ENCODE measurements at places on chromosomes 12 and 14.

- DNase-seq = no peak
Observed at GRCh38 chr12:109709401-109709991, 4.1 kb upstream of the FAM222A start.

- DNase-seq = no peak
Observed at GRCh38 chr12:91852634-91853033, 293.0 kb downstream of the BTG1 start.

- no peak for DNase-seq
Observed at GRCh38 chr14:83478741-83479140, 1945.1 kb upstream of the SEL1L start.

DNA sequence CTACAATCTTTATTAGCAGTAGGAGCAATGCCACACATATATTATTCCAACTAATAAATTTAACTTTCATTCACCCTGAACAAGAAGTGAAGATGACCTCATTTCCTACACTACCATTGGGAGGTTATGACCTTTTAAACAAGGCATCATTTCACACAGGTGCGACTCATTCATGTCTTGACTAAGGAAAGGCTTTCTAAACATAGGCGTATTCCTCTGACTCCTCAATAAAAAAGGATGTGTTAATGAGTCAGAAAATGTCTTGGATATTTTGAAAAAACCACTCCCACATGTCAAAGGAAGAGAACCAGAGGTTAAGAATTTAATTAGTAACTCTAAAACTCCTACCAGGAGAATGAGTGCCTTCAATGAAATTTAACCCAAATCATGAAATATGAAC lies 115.2 kb downstream of the PRICKLE1 start:
- no peak for DNase-seq

- no peak for DNase-seq
Observed at GRCh38 chr12:12616512-12617310, 5.0 kb downstream of the CREBL2 start.

- no peak for DNase-seq
Observed at GRCh38 chr12:22700106-22700505, 75.1 kb downstream of the ETNK1 start.

DNA sequence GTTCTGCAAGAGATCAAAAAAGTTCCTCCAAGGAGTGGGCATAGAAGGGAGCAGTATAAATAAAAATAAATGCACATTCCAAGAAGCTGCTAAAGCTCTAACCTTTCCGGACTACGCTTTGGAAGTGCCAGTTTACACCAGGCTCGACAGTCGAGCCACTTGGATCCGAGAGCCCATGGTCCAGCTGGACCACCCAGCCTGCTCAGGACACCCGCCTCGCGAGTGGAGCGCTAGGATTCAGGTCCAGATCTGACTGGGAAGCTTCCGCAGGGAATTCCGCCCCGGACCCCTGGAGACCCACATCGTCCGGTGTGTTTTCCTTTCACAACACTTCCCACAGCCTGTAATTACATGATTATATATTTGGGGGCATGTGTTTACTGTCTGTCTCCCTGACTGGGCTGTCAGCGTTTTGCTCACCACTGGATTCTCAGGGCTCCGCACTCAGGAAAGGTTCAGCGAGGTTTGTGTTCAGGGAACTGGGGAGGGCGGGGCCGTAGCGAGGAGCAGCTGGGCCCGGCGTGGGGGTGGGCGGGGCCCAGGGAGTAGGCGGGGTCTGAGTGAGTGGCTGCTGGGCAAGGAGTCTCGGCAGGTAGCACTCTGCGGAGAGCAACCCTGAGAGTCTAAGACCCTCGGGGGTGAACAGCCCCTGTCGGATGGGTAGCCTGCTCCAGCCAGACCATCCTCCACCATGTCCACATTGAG lies 52.3 kb upstream of the TMEM263 start:
- DNase-seq = peak; percentile 73

DNA sequence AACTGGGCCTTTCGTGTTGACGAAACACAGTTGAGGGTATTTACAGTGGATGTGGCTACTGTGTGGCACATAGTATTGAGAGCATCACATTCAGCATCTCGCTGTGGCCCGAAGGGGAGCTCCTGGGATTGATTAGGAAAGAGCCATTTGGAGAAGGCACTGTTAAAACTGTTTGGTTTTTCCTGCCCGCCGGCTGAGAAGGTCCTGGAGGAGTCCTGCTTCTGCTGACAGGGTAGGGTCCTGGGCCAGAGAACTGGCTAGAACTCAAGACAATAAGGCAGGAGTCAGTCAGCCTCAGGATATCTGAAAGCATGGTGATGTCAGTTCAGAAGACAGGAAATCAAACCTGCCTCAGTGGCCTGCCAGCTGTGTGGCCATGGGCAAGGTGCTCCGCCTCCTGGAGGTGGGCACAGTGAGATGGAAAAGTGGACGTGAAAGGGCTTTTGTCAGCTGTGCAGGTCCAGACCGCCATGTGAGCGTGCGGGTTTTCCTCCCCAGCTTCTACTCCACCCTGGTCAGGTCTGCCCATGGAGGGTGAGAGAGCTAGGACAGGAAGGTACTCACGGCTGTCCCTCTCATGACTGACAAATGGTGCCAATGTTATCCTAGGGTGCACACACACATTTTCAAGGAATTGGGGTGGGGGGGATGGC lies 92.3 kb downstream of the NTF3 start:
- DNase-seq = peak; percentile 4

GRCh38 chr12:89236748-89237383 lies 115.4 kb downstream of the DUSP6 start:
- DNase-seq = no peak

- DNase-seq = peak; percentile 59
Observed at GRCh38 chr12:71415336-71416231, 24.0 kb upstream of the LGR5 start.

- no peak for DNase-seq
Observed at GRCh38 chr14:99815696-99816095, 22.5 kb downstream of the EML1 start.

DNA sequence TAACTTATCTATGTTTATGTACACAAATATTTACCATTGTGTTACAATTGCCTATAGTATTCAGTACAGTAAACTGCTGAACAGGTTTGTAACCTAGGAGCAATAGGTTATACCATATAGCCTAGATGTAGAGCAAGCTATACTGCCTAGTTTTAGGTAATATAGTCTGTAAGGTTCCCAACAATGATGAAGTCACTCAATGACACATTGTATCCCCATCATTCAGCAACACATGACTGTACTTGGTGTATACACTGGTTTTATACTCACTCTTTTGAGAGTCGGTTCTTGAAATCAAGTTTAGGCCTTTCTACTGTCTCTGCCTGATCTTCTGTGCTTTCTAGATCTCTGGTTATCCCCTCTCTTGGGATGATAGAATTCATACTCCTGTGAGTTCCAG lies 5.5 kb downstream of the RNASE1 start:
- DNase-seq = no peak

GRCh38 chr12:40969796-40970195 lies 218.3 kb upstream of the PDZRN4 start:
- no peak for DNase-seq

- DNase-seq = no peak
Observed at GRCh38 chr14:61455351-61455750, 134.0 kb downstream of the PRKCH start.

DNA sequence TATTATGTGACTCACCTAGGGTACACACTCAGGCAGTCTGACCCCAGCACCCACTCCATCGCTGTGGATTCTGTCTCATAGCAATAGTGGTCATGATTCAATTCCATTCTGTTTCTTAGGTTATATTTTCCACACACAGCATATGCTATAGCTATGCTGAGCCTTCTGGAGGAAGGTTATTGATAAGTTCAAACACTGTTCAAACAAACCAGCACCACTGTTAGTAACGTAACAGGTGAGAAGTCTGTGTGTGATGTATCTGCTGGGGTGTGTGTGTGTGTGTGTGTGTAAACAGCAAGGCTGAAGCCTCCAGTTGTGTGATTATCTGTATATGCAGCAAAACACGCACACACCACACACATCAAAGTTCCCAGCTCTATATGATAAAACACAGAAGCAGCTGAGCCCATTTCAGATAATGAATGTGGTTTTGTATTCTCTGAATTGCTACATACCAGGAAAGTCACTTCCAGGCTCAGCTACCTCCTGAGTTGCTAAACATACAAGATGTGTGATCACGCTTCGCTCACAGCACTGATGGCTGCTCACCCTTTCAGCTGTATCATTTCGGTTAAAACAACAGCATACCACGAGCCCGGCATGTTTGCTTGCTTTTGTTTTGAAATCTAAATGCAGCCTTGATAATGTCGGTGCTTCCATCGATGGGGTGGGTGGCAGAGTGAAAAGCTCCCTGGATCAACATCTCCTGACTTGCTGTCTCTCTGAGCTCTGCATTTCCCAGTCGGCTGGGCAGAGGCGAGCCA lies 6.8 kb upstream of the SYNE3 start:
- DNase-seq = peak; percentile 63

DNA sequence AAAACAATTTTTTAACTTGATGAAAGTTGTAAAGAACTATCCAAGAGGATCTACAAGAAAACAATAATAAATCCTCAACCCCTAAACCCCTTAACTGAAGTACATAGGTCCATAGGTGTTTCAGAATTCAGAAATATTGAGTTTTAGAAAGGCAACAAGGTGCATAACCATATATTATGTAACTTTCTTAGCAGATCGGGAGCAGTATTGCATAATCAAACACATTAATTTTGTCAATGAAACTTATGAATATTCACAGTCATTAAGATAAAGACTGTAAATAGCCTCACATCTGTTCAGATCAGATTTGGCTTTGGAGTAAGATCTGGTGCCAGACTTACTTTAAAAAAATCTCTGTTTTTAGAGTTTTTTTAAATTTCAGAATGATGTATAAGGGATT lies 647.1 kb upstream of the FLRT2 start:
- DNase-seq = no peak

GRCh38 chr12:44677724-44678123 lies 198.4 kb downstream of the NELL2 start:
- no peak for DNase-seq

DNA sequence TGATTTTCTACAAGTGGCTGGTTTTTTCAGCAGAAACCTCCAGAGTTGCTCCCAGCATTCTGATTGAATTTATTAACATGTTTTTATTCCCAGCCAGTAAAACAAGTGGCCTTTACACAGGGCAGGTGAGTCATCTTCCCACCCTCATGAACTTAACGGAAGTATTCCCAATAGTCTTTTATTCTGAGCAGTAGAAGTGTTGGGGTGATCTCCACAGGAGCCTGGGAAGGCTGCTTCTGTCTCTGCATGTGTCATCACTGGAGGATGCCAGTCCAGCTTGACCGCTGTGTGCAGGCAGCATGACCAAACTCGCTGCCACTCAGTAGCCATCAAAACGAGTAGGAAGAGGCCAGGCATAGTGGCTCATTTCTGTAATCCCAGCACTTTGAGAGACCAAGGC lies 13.4 kb upstream of the DNAH10 start:
- DNase-seq = no peak

DNA sequence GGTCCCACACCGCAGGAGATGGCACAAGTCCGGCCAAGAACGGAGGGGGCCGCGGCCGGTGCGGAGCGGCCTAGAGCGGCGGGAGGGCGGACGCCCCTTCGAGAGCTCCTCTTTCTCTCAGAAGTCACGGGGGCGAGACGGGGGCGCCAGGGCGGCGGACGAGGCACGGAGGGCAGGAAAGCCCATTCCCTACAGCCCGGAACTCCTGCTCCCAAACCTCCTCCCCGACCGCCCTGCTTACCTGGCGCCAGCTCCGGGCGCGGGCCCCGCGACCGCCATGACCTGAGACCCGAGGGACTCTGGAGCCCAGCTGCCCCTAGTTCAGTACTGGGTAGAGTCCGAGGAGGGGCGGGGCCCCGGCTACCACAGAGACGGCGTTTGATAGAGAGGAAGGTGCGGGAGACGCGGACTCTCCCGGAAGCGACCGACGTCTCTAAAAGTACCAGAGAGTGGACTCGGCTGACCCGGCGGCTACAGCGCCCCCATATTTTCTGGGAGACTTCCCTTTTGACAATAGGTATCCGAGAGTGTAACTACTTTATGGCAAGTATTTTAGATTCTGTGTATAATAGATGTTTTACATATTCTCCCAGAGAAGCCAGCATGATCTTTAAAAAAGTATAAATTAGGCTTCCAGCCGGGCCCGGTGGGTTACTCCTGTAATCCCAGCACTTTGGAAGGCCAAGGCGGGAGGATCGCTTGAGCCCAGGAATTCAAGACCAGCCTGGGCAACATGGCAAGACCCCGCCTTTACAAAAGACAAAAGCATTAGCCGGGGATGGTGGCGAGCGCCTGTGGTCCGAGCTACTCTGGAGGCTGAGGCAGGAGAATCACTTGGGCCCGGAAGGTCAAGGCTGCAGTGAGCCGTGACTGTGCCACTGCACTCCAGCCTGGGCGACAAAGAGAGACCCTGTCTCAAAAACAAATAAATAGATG lies at the start of gene ABCD4:
ABCD4 (minus strand) TSS at position 301 of the 936 bp plus-strand sequence; CDS start at position 279, 22 bp downstream.
- DNase-seq = peak; percentile 86

DNA sequence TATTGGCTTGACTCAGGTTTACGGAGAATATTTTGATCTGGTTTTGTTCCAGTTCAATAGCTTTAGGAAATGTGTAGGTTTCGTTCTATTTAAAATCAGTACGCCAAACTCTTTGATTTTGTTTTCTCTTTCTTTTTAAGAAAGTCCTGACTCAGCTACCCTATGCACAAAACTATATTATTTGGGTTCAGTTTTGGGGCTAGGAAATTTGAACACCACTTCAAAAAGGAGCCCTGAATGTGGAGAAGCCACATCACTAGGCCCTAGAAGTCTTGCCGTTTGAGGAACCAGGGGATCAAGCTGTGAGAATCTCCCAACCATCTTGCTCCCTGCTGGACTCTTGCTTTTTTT lies 168.2 kb upstream of the BCL2L14 start:
- DNase-seq = no peak

- no peak for DNase-seq
Observed at GRCh38 chr12:106696071-106696470, 78.4 kb upstream of the RIC8B start.

- DNase-seq = no peak
Observed at GRCh38 chr14:104431351-104431928, 148.1 kb upstream of the C14orf180 start.

DNA sequence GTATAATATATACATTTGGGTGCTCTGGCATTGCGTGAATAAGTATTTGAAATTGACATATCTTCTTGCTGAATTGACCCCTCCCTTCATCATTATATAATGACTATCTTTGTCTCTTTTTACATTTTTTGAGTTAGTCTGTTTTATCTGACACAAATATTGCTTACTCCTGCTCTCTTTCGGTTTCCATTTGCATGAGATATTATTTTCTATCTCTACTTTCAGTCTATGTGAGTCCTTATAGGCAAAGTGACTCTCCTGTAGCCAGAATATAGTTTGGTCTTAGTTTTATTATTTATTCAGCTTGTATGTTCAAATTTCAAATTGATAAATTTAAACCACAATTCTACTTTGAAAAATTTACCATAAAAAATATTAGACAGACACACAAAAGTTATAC lies 491.0 kb downstream of the NAV3 start:
- DNase-seq = no peak

DNA sequence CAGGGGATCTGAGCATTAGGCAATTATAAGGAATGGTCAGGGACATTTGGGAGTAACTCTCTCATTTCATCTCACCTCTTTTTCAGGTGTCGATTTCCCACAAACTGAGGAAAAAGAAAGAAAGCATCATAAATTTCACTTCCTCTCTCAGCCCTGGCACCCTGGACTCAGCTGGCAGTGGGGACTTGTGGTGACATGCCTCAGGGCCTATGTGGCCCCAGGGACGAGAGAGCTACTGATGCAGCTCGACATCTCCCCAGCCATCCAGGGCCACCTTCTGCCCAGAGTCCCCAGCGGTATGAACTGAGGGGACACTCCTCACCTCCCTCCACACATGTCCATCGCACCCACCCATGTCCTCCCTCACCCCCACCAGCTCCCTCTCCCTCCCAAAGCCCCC lies 11.7 kb downstream of the TNFRSF1A start:
- no peak for DNase-seq
